Esophagus muscularis mucosa (tissue), 4 donors: ENCODE measurements at places on chromosomes 13 and 19.

- DNase-seq, result no peak
Observed at GRCh38 chr19:56125806-56126590, 4.9 kb upstream of the ZNF787 start.

DNA sequence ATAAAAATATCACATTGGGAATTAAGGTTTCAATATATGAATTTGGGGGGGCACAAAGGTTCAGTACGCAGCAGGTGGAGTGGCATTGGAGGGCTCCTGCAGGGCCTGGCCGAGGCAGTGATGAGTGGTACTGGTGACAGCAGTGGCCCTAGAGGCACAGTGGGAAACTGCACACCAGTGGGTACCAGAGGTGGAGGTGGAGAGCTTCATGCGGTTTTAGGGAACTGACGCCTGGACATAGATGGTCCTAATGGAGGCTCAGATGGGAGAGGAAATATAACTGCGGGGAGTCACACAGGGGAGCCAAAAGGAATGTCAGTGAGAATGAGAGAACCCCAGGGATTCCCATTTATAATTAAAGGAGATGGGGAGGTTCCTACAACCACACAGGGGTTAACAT, 156.2 kb downstream of the COG6 start:
- no peak for DNase-seq

DNA sequence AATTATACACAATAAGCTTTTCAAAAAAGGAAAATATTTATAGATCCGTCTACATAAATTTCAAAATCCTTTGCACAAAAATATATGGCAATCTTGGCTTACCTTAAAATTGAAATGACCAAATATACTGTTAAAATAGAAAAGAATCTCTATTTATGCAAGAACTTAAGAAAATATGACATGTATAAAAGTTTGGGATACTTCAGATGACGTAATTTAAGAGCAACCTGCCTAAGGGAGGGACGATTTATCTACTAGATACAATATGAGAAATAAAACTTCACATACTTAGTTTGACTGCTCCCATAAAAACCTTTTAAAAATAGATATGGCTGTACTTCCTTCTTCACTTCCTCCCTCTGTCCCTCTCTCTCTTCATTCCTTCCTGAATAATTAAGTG, 587.3 kb upstream of the SPRY2 start:
- no peak for DNase-seq

GRCh38 chr13:28817204-28817603, 2.9 kb upstream of the MTUS2 start:
- no peak for DNase-seq

- DNase-seq, result no peak
Observed at GRCh38 chr13:36696410-36697010, 22.7 kb downstream of the SERTM1 start.

DNA sequence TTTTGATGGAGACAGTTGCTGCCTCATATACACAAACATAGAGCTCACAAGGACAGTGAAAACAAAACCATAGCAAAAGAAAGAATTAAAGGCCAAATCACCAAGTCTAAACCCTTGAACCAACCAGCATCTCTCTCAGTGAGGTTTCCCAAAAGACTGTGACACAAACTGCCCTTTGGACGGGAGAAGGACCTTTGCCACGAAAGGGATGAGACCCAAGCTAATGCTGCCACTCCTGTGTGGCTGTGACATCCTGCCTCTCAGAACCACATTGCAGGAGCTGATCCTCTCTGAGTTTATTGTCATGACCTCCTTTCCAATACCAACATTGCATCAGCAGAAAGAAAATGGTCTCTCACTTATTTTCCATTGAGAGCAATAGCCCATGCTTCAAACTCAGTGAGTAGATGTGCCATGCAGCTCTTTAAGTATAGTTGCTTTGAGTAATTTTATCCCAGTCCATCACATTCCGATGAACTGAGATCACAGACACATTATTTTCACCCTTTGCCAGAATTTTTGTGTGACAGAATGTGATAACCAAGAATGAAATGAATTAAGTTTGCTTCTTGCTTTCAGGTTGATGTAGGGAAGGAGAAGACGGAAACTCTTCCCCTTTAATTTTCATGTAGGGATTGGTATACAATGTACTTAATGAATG, 133.5 kb upstream of the IRS2 start:
- DNase-seq, result no peak

GRCh38 chr13:84980571-84980970, 818.6 kb downstream of the SLITRK6 start:
- DNase-seq, result no peak

DNA sequence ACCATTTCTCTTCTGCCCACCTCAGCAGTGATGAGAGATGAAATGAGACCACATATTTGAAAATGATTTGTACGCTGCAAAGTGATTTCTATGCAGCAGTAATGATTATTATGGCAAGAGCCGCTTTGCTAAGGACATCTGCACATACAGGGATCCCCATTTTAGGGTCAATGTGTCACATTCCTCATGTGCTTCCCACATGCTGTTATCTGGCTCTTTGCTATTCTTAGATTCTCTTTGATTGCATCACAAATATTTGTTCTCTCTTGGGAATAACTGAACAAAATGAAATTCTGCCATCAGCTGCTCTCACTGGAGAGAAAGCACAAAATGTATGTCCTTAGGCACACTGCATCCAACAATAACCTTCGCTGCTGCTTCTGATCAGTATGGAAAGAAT, 209.5 kb upstream of the IPO5 start:
- no peak for DNase-seq

DNA sequence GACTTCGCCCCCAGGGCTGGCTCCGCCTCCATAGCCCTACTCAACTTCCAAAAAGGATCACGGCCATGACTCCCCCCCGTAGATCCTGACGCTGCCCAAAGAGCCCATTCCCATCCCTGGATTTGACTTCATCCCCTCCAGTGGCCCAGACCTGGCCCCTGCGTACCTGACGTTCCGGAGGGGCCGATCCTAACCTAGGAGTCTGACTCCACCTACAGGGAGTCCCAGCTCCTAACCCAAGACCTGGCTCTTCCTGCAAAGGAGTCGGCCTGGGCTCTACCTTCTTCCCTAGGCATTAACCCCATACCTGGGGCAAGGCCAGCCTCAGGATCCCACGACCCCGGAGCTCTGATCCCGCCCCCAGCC, 10.8 kb downstream of the STAP2 start:
- DNase-seq, result no peak

GRCh38 chr19:29517946-29518345, 7.8 kb upstream of the VSTM2B start:
- no peak for DNase-seq
